ENCODE measurements at places on chromosomes 5 and 9. TPM values are rescaled to one million over a fixed set of nuclear protein-coding genes. Genes with fewer than 3 reads are reported as not detected.

- DNase-seq: no peak
- no peak overlapping the region for H3K27ac ChIP-seq
- peaks cover 5% of the 10 kb centered on the region for H3K27me3 ChIP-seq
- H3K4me3 ChIP-seq: no peak overlapping the region
- peaks cover 7% of the 10 kb centered on the region for H3K4me1 ChIP-seq
- H3K36me3 ChIP-seq: no peaks in the 10 kb centered on the region
Measured at GRCh38 chr5:107444300-107444699, 226.4 kb downstream of the EFNA5 start.

- no peak overlapping the region for H3K27ac ChIP-seq
- peaks cover 18% of the 10 kb centered on the region for H3K27me3 ChIP-seq
- DNase-seq: no peak
- H3K4me3 ChIP-seq: no peak overlapping the region
- no peaks in the 10 kb centered on the region for H3K4me1 ChIP-seq
Measured at GRCh38 chr5:135218790-135219568, 180.1 kb downstream of the MACROH2A1 start.

SEMA6A gene
- total RNA-seq: not detected

- peaks cover 5% of the 10 kb centered on the region for H3K36me3 ChIP-seq
- peaks cover 2% of the 10 kb centered on the region for H3K4me1 ChIP-seq
- no peak overlapping the region for H3K27ac ChIP-seq
- no peak for DNase-seq
- no peak overlapping the region for H3K4me3 ChIP-seq
Measured at GRCh38 chr9:107018861-107019545, 156.0 kb downstream of the ZNF462 start.

PRR7 gene
- total RNA-seq: 0.83 TPM

All from natural killer cell treated with Interleukin-12 subunit alpha and Interleukin-12 subunit beta and Interleukin-15 and Interleukin-18, amount 100 ng/mL, for 72 hours (primary cell).